ENCODE measurements at places on chromosomes 4 and X. TPM values are rescaled to one million over a fixed set of nuclear protein-coding genes. Genes with fewer than 3 reads are reported as not detected.

The IL21 gene
- total RNA-seq, result 17.1 TPM

The CHRDL1 gene
- not detected for total RNA-seq

DNA sequence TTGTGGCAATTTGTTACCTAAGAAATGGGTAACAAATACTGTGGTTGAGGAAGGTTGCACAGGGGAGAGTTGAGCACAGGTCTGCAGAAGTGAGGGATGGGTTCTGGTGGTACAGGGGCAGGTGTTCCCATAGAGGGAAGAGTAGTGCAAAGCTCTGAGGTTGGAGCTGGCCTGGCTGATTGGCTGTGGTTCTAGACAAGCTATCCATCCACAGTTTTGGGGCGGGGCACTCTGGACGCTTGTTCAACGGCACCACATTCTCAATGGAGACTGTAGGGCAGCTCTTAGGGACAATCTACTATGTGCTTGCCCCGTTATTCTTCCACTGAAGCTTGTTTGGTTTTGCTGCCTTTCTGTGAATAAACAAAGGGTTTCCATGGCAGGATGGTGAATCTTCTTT, 35.4 kb downstream of the NAT8L start:
- ATAC-seq, result no peak

- no peak for ATAC-seq
These were observed 3.3 kb upstream of the PORCN start for GRCh38 chrX:48505481-48505880.

DNA sequence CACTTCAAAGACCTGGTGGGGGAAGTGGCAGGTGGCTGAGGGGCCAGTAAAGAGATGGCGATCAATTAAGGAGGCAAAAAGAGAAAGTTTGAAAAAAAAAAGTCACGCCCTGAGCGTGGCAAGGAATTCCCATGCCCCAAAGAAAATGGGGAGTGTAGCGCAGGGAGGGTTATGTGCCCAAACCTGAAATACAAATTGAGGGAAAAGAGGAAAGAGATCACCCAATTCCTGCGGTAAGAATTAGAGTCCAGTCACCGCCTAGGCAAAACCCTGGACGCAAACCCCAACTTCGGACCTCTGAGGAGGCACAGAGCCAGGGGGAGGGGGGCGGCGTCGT, 595 bp downstream of the ENOX2 start:
- ATAC-seq, result no peak

Measured in activated T-helper 17 cell treated with anti-CD3 and anti-CD28 coated beads, Interleukin-2, amount 50 U/mL, for 72 hours (primary cell).